Upper lobe of right lung (tissue), 1 donor: ENCODE measurements at places on chromosomes 6 and 20.

DNA sequence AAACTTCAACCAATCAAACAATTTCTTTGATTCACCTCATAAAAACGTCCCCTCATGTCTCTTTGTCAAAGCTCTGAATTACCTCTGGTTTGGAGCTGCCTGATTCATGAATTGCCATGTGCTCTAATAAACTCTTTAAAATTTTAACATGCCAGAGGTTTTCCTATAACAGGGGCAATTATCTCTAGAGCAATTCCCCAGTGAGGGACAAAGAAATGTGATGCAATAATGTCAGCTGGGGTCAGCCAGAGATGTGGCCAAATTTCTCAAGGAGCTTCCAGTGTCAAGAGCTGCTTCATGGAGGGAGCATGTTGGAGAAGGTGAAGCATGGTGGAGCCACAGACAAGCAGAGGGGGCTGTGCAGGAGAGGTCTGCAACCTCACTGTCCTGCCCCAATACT, 38.7 kb upstream of the RFPL4B start:
- H3K27me3 ChIP-seq = no peaks in the 10 kb centered on the region
- no peak overlapping the region for H3K4me3 ChIP-seq
- H3K4me1 ChIP-seq = peaks cover 6% of the 10 kb centered on the region
- no peak for DNase-seq
- H3K36me3 ChIP-seq = no peaks in the 10 kb centered on the region
- H3K27ac ChIP-seq = no peak overlapping the region

DNA sequence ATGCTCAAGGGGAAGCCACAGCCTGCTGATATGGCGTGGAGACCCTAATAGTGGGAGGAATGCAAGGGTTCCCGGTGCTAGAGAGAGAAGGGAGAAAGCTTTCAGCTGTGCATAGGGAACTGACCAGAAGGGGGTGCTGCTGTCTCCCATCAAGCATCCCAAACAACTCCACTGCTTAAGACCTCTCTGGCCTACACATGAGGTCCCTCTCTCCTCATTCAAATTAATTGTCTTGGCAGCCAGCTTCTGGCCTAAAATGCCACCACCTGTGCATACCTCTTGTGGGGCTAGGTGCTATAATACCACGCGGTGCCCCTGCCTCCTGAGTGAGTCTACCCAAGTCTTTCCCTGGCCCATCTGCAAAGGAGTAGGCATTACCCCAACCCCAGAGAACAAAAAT, 14.5 kb downstream of the ADISSP start:
- H3K4me3 ChIP-seq = no peak overlapping the region
- H3K27ac ChIP-seq = no peak overlapping the region
- H3K4me1 ChIP-seq = peaks cover 12% of the 10 kb centered on the region
- H3K36me3 ChIP-seq = peaks cover 1% of the 10 kb centered on the region

GRCh38 chr6:87714093-87714842, 12.2 kb upstream of the AKIRIN2 start:
- no peak overlapping the region for H3K4me3 ChIP-seq
- H3K27me3 ChIP-seq = no peaks in the 10 kb centered on the region
- no peaks in the 10 kb centered on the region for H3K36me3 ChIP-seq
- H3K27ac ChIP-seq = peak overlapping the region; percentile 30

- DNase-seq = peak; percentile 60
- H3K36me3 ChIP-seq = no peaks in the 10 kb centered on the region
- no peaks in the 10 kb centered on the region for H3K4me1 ChIP-seq
- H3K27me3 ChIP-seq = no peaks in the 10 kb centered on the region
Observed at GRCh38 chr6:160362556-160362955, 14.4 kb downstream of the SLC22A3 start.

DNA sequence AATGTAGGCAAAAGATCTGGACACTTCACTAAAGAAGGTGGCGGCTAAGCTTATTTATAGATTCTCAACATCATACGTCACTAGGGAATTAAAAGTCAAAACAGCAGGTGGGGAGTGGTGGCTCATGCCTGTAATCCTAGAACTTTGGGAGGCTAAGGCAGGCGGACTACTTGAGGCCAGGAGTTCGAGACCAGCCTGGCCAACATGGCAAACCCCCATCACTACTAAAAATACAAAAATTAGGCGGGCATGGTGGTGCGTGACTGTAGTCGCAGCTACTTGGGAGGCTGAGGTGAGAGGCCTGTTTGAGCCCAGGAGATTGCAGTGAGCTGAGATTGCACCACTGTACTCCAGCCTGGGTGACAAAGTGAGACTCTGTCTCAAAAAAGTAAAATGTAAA, 74.6 kb downstream of the GPX5 start:
- H3K27ac ChIP-seq = no peak overlapping the region
- DNase-seq = no peak
- H3K4me3 ChIP-seq = no peak overlapping the region
- H3K4me1 ChIP-seq = no peaks in the 10 kb centered on the region
- peaks cover 28% of the 10 kb centered on the region for H3K27me3 ChIP-seq

GRCh38 chr20:59144179-59144830, 19.3 kb upstream of the ZNF831 start:
- no peak overlapping the region for H3K4me3 ChIP-seq
- DNase-seq = no peak
- no peak overlapping the region for H3K27ac ChIP-seq
- H3K4me1 ChIP-seq = peaks cover 14% of the 10 kb centered on the region
- no peaks in the 10 kb centered on the region for H3K27me3 ChIP-seq

GRCh38 chr6:41567684-41568083, 21.5 kb downstream of the FOXP4 start:
- H3K4me1 ChIP-seq = peaks cover 15% of the 10 kb centered on the region
- peak overlapping the region; percentile 68 for H3K27ac ChIP-seq

- H3K27me3 ChIP-seq = no peaks in the 10 kb centered on the region
- H3K36me3 ChIP-seq = no peaks in the 10 kb centered on the region
- H3K27ac ChIP-seq = no peak overlapping the region
Observed at GRCh38 chr6:123529843-123530242, 106.9 kb downstream of the TRDN start.

- peak overlapping the region; percentile 60 for H3K27ac ChIP-seq
- peaks cover 38% of the 10 kb centered on the region for H3K4me1 ChIP-seq
- H3K27me3 ChIP-seq = no peaks in the 10 kb centered on the region
Observed at GRCh38 chr20:57398231-57398821, 7.1 kb downstream of the RBM38 start.
